ENCODE measurements at places on chromosomes 2 and 18. TPM values are rescaled to one million over a fixed set of nuclear protein-coding genes. Genes with fewer than 3 reads are reported as not detected.

APCDD1 gene
- not detected for total RNA-seq

GKN1 gene
- not detected for total RNA-seq

ITM2C gene
- total RNA-seq = 167 TPM

SCYGR7 gene
- total RNA-seq = not detected

DNA sequence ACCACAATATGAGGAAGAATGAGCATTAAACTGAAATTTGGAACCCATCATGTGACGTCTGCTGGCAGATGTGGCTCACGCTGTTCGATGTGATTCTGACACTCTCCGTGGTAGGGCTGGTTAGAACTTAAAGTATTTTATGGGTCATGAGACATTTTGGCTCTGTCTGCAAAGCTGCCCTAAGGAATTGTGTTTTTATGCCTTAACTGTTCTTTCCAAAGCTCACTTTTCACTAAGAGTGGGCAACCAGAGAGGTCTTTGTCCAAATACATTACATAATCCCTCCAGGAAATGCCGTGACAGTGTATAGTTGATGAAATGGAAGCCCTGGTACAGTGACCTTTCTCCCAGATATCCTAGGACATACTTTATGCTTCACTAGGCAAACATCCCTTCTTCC is 119.1 kb downstream of the AQP4 start:
- no peaks in the 10 kb centered on the region for H3K36me3 ChIP-seq
- H3K27ac ChIP-seq = no peak overlapping the region
- H3K4me3 ChIP-seq = no peak overlapping the region

CAB39 gene
- 76.0 TPM for total RNA-seq

- H3K4me3 ChIP-seq = no peak overlapping the region
- no peak overlapping the region for H3K27ac ChIP-seq
- peaks cover 8% of the 10 kb centered on the region for H3K4me1 ChIP-seq
- no peak for DNase-seq
Observed at GRCh38 chr2:96914332-96914731, 44.5 kb upstream of the SEMA4C start.

SCN3A gene
- 0.05 TPM for total RNA-seq

GRCh38 chr2:159129269-159129668 is 157.2 kb downstream of the WDSUB1 start:
- H3K4me3 ChIP-seq = no peak overlapping the region
- peaks cover 2% of the 10 kb centered on the region for H3K4me1 ChIP-seq
- no peak overlapping the region for H3K27ac ChIP-seq
- no peaks in the 10 kb centered on the region for H3K36me3 ChIP-seq
- no peak for DNase-seq

SPDYA gene
- total RNA-seq = 0.58 TPM

GRCh38 chr2:58369594-58369993 is 128.5 kb upstream of the FANCL start:
- no peaks in the 10 kb centered on the region for H3K27me3 ChIP-seq
- no peak overlapping the region for H3K27ac ChIP-seq
- no peaks in the 10 kb centered on the region for H3K36me3 ChIP-seq
- H3K4me3 ChIP-seq = no peak overlapping the region

DNA sequence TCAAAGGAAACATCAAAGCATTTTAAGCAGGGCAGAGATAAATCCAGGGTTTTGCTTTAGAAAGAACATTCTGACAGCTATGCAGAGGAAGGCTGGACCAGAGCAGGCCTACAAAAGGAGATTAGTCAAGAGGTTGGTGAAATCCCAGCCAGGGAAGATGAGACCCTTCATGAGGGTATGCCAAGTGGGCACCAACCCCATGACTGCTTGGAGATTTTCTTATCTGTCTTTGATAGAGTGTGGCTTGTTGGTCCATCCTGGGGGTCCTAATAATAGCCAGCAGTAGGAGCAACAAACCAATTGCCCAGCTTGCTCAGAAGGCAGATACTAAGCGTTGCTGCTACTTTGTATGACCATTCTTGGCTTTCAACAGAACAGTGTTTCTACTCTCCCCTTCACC is 895.4 kb downstream of the EPHA4 start:
- no peak for DNase-seq
- H3K4me1 ChIP-seq = no peaks in the 10 kb centered on the region
- no peaks in the 10 kb centered on the region for H3K27me3 ChIP-seq
- H3K4me3 ChIP-seq = no peak overlapping the region
- no peak overlapping the region for H3K27ac ChIP-seq
- H3K36me3 ChIP-seq = no peaks in the 10 kb centered on the region

DNA sequence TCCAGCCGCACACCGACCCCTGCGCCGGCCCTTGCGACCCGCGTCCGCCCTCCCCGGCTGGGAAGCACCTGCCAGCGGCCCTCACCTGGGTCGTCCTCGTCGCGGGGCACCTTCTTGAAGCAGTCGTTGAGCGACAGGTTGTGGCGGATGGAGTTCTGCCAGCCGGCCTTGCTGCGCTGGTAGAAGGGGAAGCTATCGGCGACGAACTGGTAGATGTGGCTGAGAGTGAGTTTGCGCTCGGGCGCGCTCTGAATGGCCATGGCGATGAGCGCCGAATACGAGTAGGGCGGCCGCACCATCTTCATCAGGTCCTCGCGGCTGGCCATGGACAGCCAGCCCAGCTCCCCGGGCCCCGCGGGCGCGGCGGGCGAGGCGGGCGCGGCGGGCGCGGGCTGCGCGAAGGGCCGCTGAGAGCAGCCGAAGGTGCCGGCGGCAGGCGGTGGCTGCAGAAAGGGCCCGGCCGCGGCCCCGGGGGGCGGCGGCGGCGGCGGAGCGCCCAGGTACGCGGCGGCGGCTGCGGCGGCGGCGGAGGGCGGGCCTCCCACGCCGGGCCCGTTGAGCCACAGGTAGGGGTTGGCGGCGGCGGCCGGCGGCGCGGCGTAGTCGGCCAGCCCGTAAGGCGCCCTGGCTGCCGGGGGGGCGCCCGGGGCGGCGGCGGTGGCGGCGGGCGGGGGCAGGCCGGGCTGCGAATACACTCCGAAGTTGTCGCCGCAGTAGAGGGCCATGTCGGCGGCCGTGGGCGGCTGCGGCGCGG is 505 bp downstream of the FOXI3 start:
- H3K4me3 ChIP-seq = no peak overlapping the region
- H3K4me1 ChIP-seq = no peaks in the 10 kb centered on the region
- no peak for DNase-seq
- H3K36me3 ChIP-seq = no peaks in the 10 kb centered on the region

GRCh38 chr18:47953471-47953931 is 23.0 kb upstream of the SMAD2 start:
- DNase-seq = no peak
- H3K27ac ChIP-seq = no peak overlapping the region
- no peak overlapping the region for H3K4me3 ChIP-seq
- no peaks in the 10 kb centered on the region for H3K27me3 ChIP-seq
